ENCODE measurements at places on chromosomes 1 and 21.

DNA sequence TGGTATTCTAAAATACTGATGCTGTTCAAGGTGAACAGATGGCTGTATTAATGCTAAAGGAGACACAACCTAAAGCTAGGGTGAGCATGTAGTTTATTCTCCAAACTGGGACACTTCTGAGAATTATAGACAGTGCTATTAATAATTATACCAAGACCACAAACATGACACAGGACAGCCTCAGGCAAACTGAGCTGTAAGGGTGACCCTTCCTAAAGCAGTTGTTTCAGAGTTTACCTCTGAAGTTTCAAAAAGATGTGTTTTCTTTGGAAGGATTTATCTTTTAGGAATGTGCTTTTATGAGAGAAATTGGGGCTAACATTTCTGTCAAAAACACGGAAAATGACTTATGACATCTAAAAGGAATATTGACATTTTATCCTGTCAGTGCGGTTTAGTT is 68.8 kb downstream of the RPS6KC1 start:
- DNase-seq, result no peak

GRCh38 chr1:37764888-37765441 is at the start of gene EPHA10:
TSS of gene EPHA10 (minus strand) at chr1:37765120. CDS start at chr1:37765066, 54 bp downstream.
- no peak for DNase-seq

DNA sequence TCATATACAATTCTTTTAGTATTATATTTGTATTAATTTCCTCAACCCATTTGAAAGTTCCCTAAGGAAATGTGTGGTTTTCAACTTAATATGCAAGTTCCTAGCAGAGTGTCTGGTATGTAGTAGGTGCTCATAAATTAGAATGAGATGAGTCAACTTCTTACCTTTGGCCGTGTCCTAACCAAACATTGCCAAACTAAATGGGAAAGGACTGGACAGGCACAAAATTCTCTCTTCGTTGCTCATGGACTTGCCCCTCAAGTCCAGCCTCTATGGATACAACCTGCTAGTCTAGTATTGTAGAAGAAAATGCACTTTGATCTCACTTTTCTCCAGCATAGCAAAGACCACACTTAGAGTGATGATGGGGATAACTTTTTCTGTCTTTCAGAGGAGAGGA is 11.6 kb upstream of the MRPS14 start:
- DNase-seq, result no peak

DNA sequence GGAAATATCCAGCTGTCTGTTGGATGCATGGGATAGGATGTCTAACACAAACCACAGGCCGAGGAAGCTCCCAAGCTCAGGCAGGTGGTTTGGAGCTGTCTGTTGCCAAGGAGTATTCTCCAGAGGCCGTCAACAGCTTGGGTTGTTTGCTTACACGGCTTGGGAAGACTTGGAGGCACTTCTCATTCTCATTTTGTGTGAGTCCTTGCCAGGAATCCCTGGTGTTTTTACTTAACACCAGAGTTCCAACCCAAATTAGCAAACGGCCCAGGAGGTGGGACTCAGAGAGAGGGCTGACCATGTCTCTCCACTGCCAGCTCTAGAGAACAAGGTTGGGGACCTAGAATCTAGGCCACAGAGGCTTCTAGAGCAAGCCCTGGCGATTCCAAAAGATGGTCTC is 72.7 kb upstream of the FAM20B start:
- DNase-seq, result no peak

GRCh38 chr1:3021233-3021671 is at the start of gene ACTRT2:
TSS of gene ACTRT2 (plus strand) at chr1:3021467. CDS start at chr1:3021687, 220 bp downstream.
- no peak for DNase-seq

- DNase-seq, result no peak
Measured at GRCh38 chr1:168628807-168629206, 52.4 kb downstream of the XCL1 start.

- DNase-seq, result no peak
Measured at GRCh38 chr21:43302769-43303168, 124.2 kb downstream of the SIK1 start.

- DNase-seq, result no peak
Measured at GRCh38 chr1:205239078-205239477, 11.3 kb downstream of the TMCC2 start.

DNA sequence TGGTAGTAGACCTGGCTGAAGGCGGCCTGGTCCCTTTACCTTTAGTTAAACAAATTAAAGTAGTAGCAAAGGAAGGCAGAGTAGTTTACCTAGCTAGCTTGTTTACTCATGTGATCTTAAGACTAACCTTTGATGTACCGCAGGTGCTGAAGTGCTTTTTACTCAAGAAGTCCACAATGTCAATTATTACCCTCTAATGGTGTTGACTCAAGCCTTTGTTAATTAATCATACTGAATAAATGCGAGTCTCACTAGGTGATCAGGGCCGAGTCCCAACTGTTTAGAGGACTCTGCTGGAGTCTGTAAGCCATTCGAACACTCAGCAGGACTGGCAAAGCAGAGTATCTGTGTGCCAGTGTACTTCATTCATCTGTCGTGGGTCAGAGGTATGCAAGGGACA is 381.1 kb upstream of the NCAM2 start:
- DNase-seq, result no peak

GRCh38 chr21:37564924-37565529 is 198.5 kb downstream of the DYRK1A start:
- DNase-seq, result no peak

DNA sequence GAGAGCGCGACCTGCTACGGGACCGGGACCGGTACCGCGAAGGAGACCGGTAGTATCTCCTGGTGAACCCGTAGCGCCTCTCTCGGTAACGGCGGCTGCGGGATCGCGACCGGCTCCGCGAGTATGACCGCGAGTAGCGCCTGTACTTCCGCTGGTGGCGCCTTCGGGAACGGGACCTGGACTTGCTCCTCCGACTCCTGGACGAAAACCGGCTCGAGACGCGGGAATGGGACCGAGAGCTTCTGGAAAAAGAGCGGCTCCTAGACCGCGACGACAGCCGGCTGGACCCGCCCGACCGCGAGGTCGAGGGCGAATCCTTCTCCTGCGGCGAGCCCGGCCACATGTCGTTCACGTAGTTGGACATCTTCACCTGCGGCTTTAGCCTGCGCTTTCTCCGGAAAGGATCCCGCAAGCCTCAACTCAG is 642 bp downstream of the RSRP1 start:
- DNase-seq, result peak; percentile 39

DNA sequence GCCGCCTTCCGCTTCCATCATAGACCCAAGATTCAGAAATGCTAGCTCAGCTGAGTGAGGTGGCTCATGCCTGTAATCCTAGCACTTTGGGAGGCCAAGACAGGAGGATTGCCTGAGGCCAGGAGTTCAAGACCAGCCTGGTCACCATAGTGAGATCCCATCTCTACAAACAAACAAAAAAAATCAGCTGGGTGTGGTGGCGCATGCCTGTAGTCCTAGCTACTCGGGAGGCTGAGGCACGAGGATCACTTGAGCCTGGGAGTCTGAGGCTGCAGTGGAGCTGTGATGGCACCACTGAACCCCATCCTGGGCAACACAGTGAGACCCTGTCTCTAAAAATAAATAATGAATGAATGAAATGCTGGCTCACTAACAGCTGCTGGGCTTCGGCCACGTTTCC is 39.7 kb downstream of the TOMM20 start:
- DNase-seq, result no peak

- no peak for DNase-seq
Measured at GRCh38 chr1:185448591-185449186, 131.6 kb upstream of the IVNS1ABP start.

- no peak for DNase-seq
Measured at GRCh38 chr1:244920911-244921761, 56.8 kb upstream of the HNRNPU start.

DNA sequence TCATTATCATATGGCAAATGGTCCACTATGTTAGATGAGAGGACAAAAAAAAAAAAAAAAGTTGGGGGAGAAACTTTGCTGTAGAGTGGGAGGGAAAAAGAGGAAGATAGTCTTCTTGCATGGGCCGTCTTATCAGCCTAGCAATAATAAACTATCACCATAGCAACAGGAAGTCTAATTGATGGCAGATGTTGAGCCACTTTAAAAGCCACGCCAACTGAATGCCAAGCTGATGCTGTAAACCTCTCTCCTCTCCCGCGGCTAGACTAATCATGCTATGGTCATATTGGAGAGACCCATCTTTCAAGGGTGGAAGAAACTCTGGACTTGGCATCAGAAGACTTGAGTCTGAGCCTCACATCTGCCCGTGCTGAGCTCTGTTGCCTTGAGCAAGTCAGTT is 122.2 kb upstream of the HOOK1 start:
- no peak for DNase-seq

DNA sequence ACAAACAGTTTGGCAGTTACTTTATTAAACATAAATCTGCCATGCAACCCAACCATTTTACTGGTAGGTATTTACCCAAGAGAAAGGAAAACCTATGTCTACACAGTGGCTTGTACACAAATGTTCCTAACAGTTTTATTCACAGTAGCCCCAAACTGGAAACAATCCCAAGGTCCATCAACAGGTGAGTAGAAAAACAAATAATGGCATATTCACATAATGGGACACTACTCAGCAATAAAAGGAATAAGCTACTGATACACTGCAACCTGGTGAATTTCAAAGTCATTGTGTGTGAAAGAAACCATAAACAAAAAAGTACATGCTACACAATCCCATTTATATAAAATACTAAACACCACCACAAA is 12.7 kb downstream of the KYAT3 start:
- no peak for DNase-seq

DNA sequence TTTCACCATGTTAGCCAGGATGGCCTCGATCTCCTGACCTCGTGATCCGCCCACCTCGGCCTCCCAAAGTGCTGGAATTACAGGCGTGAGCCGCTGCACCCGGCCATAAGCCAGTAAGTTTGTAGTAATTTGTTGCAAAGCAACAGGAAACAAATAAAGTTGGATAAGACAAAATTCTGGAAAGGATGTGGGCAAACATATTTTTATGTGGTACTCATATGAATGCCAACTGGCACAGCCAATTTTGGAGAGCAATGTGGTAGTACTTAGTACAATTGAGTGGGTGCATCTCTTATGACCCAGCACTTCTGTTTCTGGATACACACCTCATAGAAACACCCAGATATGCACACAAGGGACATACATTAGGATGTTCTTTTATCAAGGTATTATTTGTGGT is 8.4 kb upstream of the IL12RB2 start:
- no peak for DNase-seq

- DNase-seq, result no peak
Measured at GRCh38 chr1:116908820-116909511, 750 bp upstream of the PTGFRN start.

- no peak for DNase-seq
Measured at GRCh38 chr1:51964309-51964696, 26.2 kb downstream of the RAB3B start.

DNA sequence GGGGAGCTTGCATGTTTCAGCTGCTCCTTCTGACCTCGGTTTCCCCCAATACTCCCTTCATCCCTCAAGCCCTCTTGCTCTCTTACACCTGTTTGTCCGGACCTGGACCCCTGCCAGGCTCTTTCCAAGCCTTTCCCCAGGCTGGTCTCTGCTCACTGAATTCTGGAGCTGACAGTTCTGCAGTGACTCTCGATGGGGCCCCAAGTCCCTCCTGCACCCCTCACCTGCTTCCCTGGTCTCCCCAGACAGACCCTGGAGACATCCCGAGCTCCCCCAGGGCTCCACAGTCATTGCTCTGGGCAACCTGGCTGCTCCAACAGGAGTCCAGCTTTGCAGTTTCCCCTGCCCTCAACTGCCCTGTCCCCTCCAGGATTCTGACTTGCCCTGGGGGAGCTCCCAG is 198.6 kb downstream of the GRIK3 start:
- DNase-seq, result no peak

GRCh38 chr1:226357416-226357815 is 48.5 kb upstream of the LIN9 start:
- no peak for DNase-seq

DNA sequence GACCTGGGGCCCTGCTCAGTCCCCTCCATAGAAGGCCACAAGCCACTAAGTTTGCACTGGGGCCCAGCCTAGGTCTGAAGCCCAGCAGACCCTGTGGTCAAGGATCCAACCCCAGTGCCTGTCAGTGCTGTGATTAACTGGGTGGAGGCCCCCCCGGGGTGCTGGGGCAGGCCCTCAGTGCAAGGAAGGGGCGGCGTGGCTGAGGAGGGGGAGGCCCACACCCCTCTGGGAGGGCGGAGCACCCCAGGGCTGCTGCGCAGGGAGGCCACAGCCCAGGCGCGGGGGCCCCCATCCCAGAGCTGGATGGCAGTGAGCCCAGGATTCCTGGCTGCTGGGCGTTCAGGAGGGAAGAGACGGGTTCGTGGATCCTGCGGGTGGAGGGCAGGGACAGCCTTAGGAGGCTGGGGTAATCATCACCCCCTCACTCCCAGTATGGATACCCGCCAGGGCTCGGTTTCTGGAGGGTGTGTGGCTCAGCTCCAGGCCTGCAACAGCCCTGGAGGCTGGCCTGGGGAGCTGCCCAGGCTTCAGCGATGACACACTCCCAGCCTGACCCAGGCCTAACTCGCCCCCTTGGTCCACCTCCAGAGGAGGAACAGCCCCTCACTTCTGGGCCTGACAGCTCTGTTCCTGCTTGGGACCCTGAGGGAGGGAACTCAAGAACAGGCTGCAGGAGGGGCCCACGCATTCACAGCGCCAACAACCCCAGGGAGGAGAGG is 890 bp downstream of the GJC2 start:
- no peak for DNase-seq

GRCh38 chr1:6262555-6263420 is 1.9 kb upstream of the GPR153 start:
- DNase-seq, result no peak

GRCh38 chr1:6265151-6265550 is 4.3 kb upstream of the GPR153 start:
- no peak for DNase-seq

DNA sequence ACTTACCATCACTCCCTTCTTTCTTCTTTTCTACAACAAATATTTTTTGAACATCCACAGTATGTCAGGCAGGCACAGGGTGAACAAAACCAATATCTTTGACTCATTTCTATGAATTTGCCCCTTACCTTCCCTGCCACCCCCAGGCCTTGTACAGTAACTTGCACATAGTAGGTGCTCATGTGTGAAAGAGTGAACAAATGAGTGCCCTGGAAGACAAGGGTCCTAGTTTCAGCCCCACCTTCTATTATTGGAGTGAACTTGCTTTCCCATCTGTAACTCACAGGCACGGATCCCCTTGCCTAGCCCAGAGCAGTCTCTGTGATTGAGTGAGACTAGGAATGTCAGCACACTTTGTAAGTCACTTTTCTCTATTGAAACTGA is 12.8 kb downstream of the ZDHHC18 start:
- no peak for DNase-seq

GRCh38 chr1:64579767-64580166 is 109.8 kb downstream of the CACHD1 start:
- DNase-seq, result no peak

- no peak for DNase-seq
Measured at GRCh38 chr1:158176399-158176798, 4.3 kb upstream of the CD1D start.

DNA sequence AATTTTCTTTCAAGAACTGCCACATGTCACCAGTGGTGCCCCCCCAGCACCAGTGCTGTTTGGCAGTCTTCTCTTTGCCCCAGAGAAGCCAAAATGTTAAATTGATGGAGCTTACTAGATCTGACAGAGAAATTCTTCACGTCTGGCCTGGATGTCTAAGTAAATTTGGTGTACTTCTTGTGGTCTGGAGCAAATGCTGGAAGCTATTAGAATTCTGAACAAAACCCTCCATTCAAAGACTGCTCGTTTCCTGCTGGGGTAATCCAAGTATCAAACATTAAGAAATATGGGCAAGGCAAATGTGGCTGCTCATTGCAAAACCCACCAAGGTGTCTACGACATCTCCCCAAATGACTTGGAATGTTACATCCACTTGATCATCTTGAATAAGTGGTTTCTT is 92.3 kb downstream of the ROR1 start:
- no peak for DNase-seq

GRCh38 chr1:61083013-61083806 is 849 bp downstream of the NFIA start:
- no peak for DNase-seq

- no peak for DNase-seq
Measured at GRCh38 chr1:180291004-180291403, 60.9 kb downstream of the LHX4 start.

Measured in activated naive CD8-positive, alpha-beta T cell treated with anti-CD3 and anti-CD28 coated beads for 36 hours (primary cell).